ENCODE measurements at places on chromosomes 16 and 17. TPM values are rescaled to one million over a fixed set of nuclear protein-coding genes. Genes with fewer than 3 reads are reported as not detected.

GRCh38 chr17:46060461-46060860 lies 61.4 kb downstream of the STH start:
- no peak for DNase-seq

GRCh38 chr17:33451221-33451620 lies 158.1 kb upstream of the ASIC2 start:
- no peak for DNase-seq

NKD1 gene
- total RNA-seq = under 0.01 TPM

IRX6 gene
- not detected for total RNA-seq

DNA sequence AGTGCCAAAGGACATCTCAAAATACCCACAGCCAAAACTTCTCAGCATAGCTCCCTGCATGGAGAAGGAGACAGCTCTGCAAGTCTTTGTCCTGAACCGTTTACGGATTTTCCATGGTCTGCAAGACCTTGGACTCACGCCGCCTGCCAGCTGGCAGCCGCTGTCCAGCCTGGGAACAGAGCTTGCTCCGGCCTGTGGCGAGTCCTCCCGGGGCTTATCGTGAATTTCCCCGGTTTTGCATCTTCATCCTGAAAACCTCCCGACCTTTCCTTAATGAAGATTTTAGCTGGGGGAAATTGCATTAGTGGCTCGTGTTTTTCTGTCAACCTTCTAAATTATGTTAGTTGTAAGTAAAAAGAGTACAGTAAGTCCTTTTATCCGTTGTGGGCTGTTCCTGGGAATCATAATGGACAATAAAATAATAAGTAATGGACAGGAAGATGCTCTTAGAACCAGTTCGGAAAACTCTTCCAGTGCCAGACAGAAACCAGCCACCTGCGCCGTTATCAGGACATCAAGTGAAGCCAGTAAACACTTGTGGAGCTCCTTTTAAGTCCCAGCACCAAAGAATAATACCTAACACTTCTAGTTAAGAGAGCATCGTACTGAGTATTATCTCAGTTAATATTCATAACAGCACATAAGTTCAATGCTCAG lies 112.4 kb upstream of the NOL11 start:
- DNase-seq = no peak

GRCh38 chr17:29168079-29168758 lies 12.0 kb downstream of the MYO18A start:
- no peak for DNase-seq

GRCh38 chr17:50184611-50185398 lies 16.6 kb downstream of the COL1A1 start:
- no peak for DNase-seq

CMTM2 gene
- not detected for total RNA-seq

- peak; percentile 86 for DNase-seq
Measured at GRCh38 chr17:42135664-42136653, 13.4 kb downstream of the HSPB9 start.

TMC5 gene
- total RNA-seq = under 0.01 TPM
